Suprapubic skin (tissue), 4 donors: ENCODE measurements at places on chromosomes 12 and 14.

- DNase-seq = no peak
Measured at GRCh38 chr12:101051901-101052550, 158.0 kb downstream of the SLC5A8 start.

DNA sequence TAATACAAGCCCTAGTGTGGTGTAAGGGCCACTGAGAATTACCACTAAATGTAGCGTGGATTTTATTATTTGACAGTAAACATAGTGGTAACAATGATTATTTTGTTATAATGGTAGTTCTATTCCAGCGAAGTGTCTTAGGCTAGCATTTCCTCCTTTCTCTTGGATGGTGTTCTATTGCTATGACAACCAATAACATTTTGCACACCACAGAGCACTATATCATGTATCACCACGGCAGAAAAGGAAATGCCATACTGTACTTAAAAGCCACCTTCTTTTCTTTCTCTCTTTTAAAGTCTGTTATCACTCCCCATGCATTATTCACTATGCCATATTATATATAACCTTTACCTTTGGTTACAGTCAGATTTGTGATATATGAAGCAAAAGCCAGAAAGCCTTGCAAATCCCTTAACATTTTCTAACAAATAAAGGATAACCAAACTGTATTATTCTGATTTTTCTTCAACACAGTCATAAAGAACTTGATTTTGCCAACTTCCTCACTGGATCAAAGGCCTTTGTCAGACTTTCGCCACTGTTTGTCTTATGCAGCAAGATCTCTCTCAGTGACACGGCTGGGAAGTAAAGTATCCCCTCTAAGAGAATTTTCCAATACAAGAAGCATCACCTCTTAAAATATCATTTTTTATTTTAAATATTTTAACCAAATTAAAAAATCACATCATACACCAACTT lies 195.8 kb downstream of the FOXN3 start:
- DNase-seq = no peak

DNA sequence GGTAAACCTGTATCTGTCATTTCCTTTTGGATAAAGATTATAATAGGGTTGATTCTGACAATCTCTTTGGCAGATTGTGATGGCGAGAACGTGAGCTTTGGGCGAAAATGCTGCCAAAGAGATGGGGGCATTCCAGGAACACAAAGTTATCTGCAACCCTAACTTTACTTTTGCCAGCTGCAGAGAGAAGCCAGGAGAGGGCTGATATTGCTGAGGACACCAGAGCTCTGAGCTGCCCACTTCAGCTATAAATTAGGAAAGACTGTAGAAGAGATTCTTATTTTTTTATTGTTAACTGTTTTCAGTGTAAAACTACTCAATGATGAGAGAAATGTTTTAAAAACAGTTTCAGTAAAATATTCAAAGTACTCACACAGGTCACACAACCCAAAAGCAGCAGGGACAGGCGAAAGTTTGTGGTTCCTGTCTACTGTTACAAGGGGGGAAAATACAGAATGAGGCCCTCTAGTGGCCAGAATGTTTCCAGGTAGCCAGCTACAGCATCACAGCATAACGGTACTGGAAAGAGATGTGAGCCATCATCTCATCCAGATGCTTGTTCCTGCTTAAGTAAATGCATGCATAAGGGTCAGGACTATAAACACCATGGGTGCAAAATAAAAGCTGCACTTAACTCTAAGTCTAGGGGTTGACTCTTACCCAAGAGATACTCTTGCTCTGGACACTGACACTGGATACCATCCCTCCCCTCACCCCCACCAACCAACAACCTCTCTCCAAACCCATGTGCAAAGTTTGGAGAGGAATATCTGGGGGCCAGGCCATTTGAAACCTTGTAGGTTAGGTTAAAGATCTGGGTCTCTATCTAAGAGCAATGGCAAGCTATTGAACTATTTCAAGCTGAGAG lies 498.4 kb downstream of the RMST start:
- no peak for DNase-seq

- no peak for DNase-seq
Measured at GRCh38 chr14:57189070-57189469, 79.6 kb downstream of the EXOC5 start.

- no peak for DNase-seq
Measured at GRCh38 chr12:39692258-39692853, 72.8 kb upstream of the ABCD2 start.

DNA sequence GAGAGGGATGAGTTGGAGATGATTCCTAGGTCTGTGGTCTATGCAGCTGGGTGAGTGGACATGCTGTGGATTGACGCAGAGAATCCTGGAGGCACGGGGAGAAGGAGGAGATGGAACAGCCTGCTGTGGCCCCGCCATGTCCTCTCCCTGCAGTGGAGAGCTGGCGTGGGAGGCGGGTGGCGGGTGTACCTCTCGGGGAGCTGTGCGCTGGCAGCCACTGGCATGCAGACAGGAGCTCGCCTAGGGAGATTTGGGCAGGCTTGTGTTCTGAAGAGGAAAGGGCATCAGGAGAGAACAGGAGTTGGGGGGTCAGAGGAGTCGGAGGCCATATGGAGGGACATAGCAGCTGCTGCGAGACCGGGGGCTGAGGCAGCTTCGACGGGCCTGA lies 56.1 kb downstream of the TECPR2 start:
- no peak for DNase-seq

- no peak for DNase-seq
Measured at GRCh38 chr12:56377310-56377988, 14.8 kb upstream of the APOF start.

DNA sequence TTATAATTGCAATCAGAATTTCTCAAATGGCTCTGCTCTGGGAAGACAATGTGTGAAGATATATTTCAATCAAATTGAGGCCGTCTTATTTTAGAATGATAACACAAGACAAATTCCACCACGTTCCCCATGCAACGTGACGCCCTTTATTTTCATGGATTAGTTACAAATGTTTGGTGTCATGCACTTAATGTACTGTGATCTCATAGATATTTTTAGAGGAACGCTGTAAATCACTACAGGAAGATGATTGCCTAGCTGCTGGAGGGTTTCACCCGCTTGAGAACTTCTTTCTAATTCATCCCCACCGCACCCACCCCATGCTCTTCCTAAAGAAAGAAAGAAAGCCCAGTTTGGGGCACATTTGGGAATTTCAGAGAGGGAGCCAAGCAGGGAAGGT lies 117.2 kb downstream of the PLXNC1 start:
- DNase-seq = peak; percentile 21

DNA sequence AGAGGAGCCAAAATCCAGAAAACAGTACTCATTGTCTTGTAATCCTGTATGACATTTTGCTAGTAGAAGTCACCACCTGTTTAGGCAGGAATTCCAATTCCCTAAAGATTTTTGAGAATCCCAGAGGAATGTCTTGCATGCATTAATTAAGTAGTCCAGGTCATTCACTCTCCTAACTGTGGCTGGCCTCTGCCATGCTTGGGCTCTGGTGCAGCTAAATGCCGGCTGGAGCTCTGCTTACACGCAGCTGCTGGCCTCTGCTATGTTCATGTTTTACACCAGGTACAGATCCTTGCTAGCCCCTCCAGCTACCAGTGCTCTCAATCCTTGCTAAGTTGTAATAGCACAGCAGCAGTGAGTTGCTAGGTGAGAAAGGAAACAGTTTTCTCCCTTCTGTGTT lies 16.3 kb upstream of the HIF1A start:
- no peak for DNase-seq

DNA sequence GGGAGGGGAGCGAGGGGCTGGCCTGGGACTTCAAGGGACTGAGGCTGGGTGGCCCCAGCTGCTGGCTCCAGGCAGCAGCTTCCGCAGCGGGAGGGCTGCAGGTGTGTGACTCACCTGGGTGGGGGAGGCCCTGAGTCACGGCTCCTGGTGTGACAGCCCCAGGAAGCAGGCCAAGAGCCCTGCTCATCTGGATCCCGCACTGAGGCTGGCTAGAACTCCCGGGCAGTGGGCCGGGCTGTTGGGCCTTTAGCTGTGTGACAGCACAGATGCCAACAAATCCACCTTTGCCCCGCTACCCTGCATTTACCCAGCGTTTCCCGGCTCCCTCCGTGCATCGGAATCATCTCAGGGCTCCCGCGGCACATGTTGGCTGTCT lies 180.0 kb upstream of the PRMT8 start:
- DNase-seq = no peak

DNA sequence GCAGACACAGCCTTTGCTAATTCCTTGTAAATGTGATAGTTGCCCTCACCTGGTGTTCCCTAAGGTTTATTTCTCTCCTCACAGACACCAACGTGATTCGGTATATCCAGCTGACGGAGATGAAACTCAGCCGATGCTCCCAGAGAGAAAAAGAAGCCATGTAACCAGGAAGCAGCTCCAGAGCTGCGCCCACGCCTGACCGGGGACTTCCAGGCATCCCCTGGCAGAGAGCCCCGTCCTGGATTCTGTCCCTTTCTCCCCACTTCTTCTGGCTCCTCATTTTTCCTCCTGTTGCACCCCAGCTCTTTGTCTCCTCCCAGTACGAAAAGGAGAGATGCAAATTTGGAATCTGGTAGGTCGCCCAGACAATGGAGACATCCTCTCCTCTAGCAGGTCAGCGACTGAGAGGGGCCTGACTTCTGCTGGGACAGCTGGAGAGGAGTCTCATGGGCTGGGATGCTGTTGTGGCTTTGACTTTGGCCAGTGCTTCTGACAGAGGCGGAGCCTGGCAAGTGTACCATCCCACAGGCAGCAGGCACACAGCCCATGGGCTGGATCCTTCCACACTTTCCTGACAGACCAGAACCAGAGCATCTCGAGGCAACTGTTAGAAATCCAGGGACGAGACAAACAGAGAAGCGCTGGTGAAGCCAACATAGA lies 29.4 kb downstream of the TTC9 start:
- no peak for DNase-seq

- no peak for DNase-seq
Measured at GRCh38 chr14:26370115-26370514, 227.7 kb downstream of the NOVA1 start.

- DNase-seq = no peak
Measured at GRCh38 chr12:44431647-44432343, 444.3 kb downstream of the NELL2 start.

DNA sequence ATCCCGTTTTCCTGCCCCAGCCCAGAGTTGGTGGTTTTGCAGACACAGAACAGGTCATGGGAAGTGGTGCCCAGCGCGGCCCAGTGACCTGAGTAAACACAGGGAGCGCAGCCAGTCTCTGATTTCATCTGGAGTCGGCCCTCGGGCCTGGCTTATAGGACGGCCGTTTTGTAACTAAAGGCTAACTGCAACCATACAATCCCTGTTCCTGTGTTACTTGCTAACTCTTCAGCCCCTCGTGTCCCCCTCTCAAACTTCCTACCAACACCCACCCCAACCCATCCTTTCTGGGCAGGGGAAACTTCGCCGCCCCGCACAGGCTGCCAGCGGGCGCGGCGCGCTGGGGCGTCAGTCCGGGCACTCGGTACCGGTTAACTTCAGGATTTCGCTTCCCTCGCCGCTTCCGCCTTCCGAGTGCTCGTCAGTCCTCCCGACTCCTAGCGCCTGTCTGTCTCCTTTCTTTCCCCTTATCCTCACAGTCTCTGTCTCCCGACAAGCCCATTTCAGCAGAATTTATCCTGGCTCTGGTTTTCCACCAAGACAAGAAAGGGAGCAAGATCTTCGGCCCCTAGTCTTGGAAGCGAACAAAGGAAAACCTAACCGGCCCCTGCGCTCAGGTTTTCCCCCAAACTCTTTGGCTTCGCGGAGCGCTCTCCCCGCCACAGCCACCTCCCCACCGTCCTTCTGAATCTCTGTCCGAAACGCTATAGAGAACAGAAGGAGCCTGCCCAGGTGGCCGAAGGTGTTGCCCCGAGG lies 2.0 kb downstream of the SIX1 start:
- no peak for DNase-seq

- DNase-seq = no peak
Measured at GRCh38 chr12:50533203-50533584, 28.4 kb downstream of the DIP2B start.

DNA sequence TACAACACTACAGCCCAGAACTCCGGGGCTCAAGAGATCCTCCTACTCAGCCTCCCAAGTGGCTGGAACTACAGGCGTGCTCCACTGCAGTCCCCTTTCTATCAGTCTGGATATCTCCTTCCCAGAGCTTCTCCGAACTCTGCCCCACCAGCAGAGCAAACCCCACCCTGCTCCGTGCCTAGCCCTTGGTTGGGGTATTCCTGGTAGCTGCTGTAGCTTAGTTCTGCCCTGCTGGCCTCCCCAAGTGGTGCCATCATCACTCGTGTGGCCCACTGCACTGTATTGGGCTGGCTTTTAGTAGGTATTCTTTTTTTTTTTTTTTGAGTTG lies 9.5 kb downstream of the HSP90AA1 start:
- DNase-seq = no peak

- DNase-seq = no peak
Measured at GRCh38 chr12:56150563-56150962, 1.8 kb upstream of the MYL6B start.

DNA sequence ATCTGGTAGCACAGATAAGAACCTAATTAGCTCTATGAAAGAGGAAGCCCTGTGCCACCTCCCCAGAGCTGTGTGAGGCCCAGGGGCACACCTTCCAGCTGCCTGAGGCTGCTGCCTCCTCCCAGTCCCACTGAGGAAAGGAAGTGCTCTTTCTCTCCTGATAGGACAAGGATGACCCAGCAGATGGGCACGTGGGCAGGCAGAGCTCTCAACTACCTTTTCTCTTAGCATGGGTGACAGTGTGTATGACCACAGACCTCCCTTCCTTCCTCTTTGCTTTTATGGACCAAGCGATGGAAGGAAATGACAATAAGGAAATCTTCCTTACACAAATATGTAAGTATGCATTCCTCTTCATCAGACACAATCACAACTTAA lies 127.6 kb upstream of the AMIGO2 start:
- no peak for DNase-seq

GRCh38 chr12:69610126-69610525 lies 581 bp downstream of the LRRC10 start:
- no peak for DNase-seq

- DNase-seq = peak; percentile 81
Measured at GRCh38 chr12:45726603-45727300, 2.8 kb upstream of the ARID2 start.

DNA sequence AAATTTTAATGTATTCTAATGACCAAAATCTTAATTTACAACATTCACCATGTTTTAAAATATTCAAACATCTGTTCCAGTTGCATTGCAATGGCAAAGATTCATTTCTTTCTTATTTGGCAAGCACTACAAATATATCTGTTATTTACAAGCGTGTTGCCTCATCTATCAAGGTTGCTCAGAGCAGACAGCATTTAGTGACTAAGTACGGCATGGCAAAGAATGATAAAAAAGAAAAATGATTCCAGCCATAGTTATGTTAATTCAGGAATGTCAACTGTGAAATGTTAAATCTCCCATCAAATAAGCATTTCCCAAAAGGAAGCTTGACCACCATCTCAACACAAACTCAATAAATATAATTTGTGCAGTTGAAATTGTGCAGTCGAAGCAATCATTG lies 312.1 kb downstream of the SEC23A start:
- DNase-seq = no peak
